Fibroblast of mammary gland (primary cell): ENCODE measurements at places on chromosomes 13 and 19.
A peak's percentile ranks its signal among the peaks of the same experiment; 100 is the strongest.

DNA sequence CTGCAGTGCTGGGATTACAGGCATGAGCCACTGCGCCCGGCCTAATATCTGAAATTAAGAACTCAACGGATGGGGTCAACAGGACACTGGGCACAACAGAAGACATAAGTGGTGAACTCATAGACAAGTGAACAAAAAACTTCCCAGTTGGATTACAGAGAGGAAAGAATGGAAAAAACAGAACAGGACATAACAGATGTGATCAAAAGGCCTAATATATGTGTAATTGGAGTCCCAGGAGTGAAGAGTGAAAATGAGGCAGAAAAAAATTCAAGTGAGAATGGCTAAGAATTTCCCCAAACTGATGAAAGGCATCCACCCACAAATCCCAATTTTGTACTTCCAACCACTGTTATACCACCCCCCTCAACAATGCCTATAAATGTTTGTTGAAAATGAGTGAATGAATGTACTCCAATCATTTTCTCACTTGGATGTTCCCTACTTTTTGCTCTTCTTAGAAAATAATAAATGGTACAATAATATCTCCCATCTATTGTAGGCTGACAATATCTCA, 18.3 kb upstream of the ANGPTL8 start:
- no peak for DNase-seq

GRCh38 chr13:29448174-29448573, 147.3 kb downstream of the SLC7A1 start:
- DNase-seq = no peak

GRCh38 chr13:106846571-106847448, 278.9 kb upstream of the ARGLU1 start:
- no peak for DNase-seq

- no peak for DNase-seq
Observed at GRCh38 chr13:41608111-41608838, 150.9 kb downstream of the RGCC start.

DNA sequence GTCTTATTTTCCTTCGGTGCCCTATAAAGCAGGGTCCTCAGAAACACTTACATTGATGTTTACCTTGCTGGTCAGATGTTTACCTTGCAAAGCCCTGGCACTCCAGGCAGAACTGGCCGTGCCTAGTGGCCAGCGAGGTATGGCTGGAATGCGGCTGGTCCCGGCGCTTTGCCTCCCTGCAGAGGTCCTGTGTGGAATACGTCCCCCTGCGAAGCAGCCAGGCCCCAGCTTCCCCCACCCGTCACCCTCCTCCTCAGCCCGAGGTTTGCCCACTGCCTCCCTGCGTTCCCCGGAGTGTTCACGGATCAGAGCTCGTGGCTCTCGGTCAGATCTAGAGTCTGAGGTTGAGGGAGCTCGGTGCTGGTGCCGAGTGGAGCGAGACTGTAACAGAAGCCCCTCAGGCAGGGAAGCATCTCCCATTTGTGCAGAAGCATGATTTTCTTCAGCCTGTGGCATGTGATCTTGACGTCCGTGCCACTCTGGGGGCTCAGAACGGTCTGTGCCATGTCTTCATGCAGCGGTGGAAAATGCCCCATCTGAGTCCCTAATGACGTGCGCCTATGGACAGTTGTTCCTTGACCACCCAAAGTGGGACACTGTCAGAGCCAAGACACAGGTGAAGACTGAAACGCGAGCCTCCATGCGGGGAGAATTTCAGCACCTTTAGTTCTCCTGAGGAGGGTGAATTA, 54.8 kb upstream of the SOX1 start:
- DNase-seq = no peak

DNA sequence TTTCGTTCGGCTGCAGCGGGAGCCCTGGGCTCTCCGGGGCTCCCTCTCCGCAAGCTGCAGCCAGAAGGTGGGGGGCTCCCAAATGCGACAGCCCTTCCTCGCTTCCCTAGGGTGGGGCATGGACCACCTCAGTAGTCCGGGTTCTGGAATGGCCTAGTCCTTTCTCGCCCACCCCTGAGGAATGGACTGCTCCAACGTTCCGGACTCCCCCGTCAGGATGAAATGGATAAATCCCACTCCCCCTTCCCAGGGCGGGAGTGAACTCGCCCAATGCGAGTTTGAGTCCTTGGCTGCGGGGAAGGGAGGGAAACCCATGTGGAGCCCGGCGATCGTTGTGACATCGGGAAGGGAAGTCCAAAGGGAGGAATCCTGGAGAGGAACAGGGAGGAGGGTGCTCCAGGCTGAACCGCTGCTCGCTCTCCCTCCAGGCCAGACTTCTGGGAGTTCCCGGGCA, 5.5 kb downstream of the HRC start:
- peak; percentile 84 for DNase-seq

- peak; percentile 63 for DNase-seq
Observed at GRCh38 chr19:11964858-11965645, at the start of gene ZNF763. Gene ZNF763 (plus strand): TSS chr19:11965040. CDS start chr19:11965209, 169 bp downstream.

GRCh38 chr19:4358709-4359626, 15.6 kb downstream of the MPND start:
- DNase-seq = no peak

DNA sequence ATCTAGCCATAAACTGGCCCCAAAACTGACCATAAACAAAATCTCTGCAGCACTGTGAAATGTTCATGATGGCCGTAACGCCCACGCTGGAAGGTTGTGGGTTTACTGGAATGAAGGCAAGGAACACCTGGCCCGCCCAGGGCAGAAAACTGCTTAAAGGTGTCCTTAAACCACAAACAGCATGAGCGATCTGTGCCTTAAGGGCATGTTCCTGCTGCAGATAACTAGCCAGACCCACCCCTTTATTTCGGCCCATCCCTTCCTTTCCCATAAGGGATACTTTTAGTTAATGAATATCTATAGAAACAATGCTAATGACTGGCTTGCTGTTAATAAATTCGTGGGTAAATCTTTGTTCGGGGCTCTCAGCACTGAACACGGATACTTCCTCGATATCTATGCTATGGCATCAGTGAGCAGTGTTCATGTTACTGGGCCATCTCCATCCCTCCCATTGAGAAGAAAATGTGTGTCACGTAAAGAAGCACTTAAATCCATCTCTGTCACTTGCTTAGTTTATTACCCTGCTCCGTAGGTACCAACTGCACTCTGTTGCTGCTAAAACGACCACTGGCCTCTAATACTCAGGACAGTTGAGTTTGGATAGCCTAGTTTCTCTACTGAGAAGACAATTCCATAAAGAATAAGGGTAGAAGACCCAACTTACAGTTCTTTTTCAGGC, 5.3 kb downstream of the ATP7B start:
- DNase-seq = no peak

- peak; percentile 72 for DNase-seq
Observed at GRCh38 chr19:574658-575526, 2.5 kb downstream of the BSG start.
